Activated CD4-positive, alpha-beta memory T cell treated with anti-CD3 and anti-CD28 coated beads for 36 hours (primary cell): ENCODE measurements at places on chromosomes 1 and 21. TPM values are rescaled to one million over a fixed set of nuclear protein-coding genes. Genes with fewer than 3 reads are reported as not detected.

The RHD gene
- not detected for total RNA-seq

DNA sequence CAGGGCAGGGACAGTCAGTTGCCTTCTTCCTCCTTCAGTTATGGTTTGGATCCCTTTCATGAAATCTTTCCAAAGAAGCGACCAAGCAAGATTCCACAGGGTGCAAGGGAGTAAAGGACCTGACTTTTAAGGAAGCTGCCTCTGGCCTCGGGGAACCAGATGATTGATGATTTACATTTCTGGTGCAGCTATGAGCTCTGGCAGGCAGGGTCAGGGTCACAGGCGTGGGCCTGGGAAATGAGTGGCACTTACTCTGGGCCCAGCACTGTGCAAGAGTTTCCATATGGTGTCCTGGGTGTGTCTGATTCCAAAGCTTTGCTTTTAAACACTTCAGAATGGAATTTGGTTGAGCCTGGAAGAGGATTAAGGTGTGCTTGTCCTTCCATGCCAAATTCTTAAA, 7.2 kb upstream of the CRABP2 start:
- no peak for DNase-seq

DNA sequence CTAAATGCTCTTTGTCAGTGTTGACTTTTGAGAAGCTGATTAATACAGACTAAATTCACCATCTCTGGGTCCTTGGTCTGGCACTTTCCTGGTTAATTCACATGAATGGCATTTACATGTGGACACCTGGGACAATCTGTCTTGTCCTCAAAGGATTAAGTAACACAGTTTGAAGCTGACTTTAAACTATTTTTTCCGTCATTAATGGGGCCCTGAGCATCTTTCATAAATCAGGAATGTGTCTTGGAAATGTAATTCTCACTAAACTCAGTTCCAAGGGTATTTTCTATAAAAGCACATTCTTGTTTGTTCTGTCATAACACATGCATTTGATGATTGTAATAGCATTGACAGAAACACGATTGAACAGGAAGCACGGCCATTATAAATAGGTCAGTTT, 26.7 kb upstream of the NBL1 start:
- no peak for DNase-seq

GRCh38 chr1:18919197-18919905, 17.0 kb upstream of the ALDH4A1 start:
- DNase-seq: no peak

The CDK18 gene
- total RNA-seq: 2.5 TPM

DNA sequence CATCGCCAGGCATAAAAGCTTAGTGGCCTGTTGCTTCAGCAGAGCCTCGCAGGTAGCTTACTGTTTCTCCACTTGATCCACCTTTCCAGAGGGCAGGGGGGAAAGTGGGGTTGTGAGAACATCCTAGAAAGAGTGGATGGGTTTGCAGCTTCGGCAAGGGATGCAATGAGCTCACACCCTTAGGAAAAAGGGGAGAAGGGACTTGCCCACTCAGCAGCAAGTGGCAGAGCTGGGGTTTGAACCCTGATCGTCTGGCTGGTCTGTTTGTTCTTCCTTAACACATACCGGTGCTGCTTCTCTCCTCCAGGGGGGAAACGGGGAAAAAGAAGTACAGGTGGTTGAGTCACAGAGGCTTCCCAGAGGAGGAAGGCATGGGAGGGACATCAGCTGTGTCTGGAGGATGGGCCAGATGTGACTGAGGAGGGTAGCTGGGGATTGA, 1.0 kb downstream of the TMEM201 start:
- DNase-seq: no peak

The LINGO4 gene
- total RNA-seq: 0.39 TPM
